Caco-2 (cell line): ENCODE measurements at places on chromosomes 4 and X. TPM values are rescaled to one million over a fixed set of nuclear protein-coding genes. Genes with fewer than 3 reads are reported as not detected.

YTHDC1 gene
- total RNA-seq, result 101 and 109 TPM in 2 replicates

NIPAL1 gene
- total RNA-seq, result 17.0 and 18.1 TPM in 2 replicates

ADAMTS3 gene
- total RNA-seq, result not detected in 2 replicates

GAK gene
- total RNA-seq, result 126 TPM in 2 replicates

RRH gene
- 0.34 and 0.37 TPM in 2 replicates for total RNA-seq

CT45A1 gene
- not detected in 2 replicates for total RNA-seq

TRO gene
- not detected in 2 replicates for total RNA-seq

SSX1 gene
- not detected in 2 replicates for total RNA-seq

PIN4 gene
- total RNA-seq, result 11.7 and 12.2 TPM in 2 replicates

SUV39H1 gene
- total RNA-seq, result 13.9 and 15.8 TPM in 2 replicates

GALNTL6 gene
- total RNA-seq, result not detected in 2 replicates

PGAM4 gene
- total RNA-seq, result not detected in 2 replicates

PPP2R2C gene
- total RNA-seq, result not detected in 2 replicates

UNC5C gene
- not detected in 2 replicates for total RNA-seq

SPANXB1 gene
- not detected in 2 replicates for total RNA-seq

MID1 gene
- 54.0 and 61.3 TPM in 2 replicates for total RNA-seq

NLRP2B gene
- total RNA-seq, result not detected in 2 replicates

XPNPEP2 gene
- total RNA-seq, result 0.32 TPM in 2 replicates

CCNA2 gene
- 88.3 and 97.9 TPM in 2 replicates for total RNA-seq

SNX25 gene
- 9.3 and 10.2 TPM in 2 replicates for total RNA-seq

SHOX gene
- not detected in 2 replicates for total RNA-seq

SERPINA7 gene
- not detected in 2 replicates for total RNA-seq

PRR32 gene
- total RNA-seq, result not detected in 2 replicates

OPRPN gene
- not detected in 2 replicates for total RNA-seq

FAM47A gene
- not detected in 2 replicates for total RNA-seq

GABRG1 gene
- not detected in 2 replicates for total RNA-seq

NHSL2 gene
- 0.18 and 0.39 TPM in 2 replicates for total RNA-seq

JAKMIP1 gene
- not detected in 2 replicates for total RNA-seq

DNAJB14 gene
- 32.7 and 37.3 TPM in 2 replicates for total RNA-seq

CLDN22 gene
- not detected in 2 replicates for total RNA-seq

KLB gene
- total RNA-seq, result 2.2 TPM in 2 replicates
